Panc1 (cell line): ENCODE measurements at places on chromosomes 11 and 22.
A peak's percentile ranks its signal among the peaks of the same experiment; 100 is the strongest.

GRCh38 chr22:23263651-23264555 is 83.6 kb downstream of the BCR start:
- no peak for DNase-seq

DNA sequence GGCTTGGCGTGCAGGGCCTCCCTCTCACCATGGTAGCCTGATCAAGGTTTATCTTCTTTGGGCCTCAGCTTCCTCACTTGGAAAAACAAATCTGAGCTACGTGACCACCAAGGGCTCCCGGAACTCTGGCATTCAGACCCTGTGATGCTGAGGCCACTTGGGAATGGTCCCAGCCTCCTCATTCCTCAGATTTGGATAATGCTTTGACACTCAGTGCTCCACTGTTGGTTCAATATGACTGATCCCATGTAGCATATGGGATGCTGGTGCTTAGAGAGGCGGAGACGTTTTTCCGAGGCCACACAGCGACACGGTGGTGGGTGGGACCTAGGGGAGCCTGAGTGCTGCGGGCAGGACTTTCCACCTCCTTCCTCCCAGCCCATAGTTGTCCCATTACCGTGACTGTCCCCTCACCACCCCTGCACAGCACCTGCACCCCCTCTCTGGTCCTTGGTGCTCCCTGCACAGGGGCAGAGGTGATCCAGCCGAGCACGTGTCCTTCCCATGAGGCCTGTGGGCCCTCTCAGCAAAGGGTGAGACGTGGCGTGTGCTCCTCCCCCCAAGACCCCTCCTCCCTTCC is 23.1 kb downstream of the MB start:
- no peak for DNase-seq

- no peak for DNase-seq
Measured at GRCh38 chr22:47738472-47739013, 976.1 kb downstream of the TBC1D22A start.

- DNase-seq = no peak
Measured at GRCh38 chr11:27820249-27820648, 120.0 kb upstream of the BDNF start.

DNA sequence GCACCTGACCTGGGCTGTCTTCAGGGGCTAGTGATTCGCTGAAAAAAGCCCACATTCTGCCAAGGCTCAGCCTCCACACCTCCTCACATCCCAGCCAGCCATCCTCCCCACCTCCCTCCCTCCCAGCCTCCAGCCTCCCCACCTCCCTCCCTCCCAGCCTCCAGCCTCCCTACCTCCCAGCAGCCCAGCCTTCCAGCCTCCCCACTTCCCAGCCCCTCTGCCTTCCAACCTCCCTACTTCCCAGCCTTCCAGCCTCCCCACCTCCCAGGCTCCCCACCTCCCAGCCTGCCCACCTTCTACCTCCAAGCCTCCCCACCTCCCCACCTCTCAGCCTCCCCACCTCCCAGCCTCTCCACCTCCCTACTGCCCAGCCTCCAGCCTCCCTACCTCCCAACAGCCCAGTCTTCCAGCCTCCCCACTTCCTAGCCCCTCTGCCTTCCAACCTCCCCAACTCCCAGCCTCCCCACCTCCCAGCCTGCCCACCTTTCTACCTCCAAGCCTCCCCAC is 33.7 kb upstream of the TH start:
- DNase-seq = no peak

DNA sequence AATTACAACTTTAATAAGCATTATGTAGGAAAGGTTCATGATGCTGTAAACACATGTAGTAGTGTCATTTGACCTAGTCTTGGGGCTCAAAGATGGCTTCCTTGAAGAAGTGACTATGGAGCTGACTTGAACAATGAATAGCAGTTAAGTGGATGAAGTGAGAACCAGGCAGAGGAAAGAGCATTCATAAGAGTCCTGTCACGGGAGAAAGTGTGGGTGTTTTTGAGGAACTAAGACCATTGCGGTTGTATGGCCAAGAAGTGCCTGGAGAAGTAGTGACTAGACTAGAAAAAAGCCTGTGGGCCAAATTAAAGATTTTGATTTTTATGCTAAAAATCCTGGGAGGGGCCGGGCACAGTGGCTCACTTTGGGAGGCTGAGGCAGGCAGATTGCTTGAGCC is 7.2 kb upstream of the IL18BP start:
- no peak for DNase-seq

- DNase-seq = no peak
Measured at GRCh38 chr22:30357650-30358215, 926 bp downstream of the CCDC157 start.

- no peak for DNase-seq
Measured at GRCh38 chr11:1639102-1639620, 9.6 kb downstream of the KRTAP5-5 start.

DNA sequence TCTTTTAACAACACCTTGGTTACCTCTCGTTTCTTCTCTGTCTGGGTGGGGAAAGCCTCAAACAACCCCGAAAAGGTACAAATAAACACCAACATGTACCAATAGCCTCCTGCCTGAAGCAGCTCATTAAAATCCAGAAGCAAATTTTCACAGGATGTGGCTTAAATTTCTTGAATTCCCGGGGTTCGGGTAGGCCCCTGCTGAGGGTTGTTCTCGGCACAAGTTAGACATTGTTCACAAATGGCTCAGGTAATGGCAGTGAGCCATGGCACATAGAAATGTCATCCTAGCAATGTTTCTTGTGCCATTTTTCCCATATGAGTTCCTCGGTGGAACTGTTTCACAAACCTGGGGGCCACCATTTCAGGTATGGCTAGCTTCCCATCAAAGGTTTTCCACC is 19.7 kb upstream of the GLYATL1 start:
- DNase-seq = no peak

GRCh38 chr11:94184362-94184761 is 55.7 kb downstream of the PANX1 start:
- DNase-seq = no peak

DNA sequence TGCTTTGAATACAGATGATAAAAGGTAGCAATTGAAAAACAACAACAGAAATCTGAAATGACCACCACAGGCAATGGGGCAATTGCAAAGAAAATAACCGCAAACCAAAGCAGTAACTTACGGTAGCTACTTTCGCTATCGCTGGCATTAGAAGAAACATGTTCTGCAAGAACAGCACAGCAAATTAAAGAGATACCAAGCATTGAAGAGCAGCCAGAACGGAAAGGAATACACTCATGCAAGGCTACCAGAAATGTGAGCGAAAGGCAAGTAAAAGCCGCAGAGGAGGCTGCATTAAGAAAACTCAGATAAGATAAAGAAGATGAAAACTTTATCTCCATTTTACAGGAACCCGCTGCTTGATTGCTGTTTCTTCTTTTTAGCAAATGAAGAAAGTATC is 194.1 kb upstream of the CCDC90B start:
- no peak for DNase-seq

GRCh38 chr11:133366147-133366546 is 166.2 kb downstream of the OPCML start:
- DNase-seq = no peak

- DNase-seq = no peak
Measured at GRCh38 chr11:84828616-84829015, 798.5 kb downstream of the DLG2 start.

- no peak for DNase-seq
Measured at GRCh38 chr11:65491614-65492386, 7.0 kb upstream of the MALAT1 start.

GRCh38 chr11:19816040-19816439 is 103.4 kb downstream of the NAV2 start:
- no peak for DNase-seq

GRCh38 chr11:127616158-127616557 is 615.6 kb upstream of the KIRREL3 start:
- DNase-seq = no peak

GRCh38 chr22:50531546-50531961 is 1.7 kb upstream of the TYMP start:
- DNase-seq = no peak

DNA sequence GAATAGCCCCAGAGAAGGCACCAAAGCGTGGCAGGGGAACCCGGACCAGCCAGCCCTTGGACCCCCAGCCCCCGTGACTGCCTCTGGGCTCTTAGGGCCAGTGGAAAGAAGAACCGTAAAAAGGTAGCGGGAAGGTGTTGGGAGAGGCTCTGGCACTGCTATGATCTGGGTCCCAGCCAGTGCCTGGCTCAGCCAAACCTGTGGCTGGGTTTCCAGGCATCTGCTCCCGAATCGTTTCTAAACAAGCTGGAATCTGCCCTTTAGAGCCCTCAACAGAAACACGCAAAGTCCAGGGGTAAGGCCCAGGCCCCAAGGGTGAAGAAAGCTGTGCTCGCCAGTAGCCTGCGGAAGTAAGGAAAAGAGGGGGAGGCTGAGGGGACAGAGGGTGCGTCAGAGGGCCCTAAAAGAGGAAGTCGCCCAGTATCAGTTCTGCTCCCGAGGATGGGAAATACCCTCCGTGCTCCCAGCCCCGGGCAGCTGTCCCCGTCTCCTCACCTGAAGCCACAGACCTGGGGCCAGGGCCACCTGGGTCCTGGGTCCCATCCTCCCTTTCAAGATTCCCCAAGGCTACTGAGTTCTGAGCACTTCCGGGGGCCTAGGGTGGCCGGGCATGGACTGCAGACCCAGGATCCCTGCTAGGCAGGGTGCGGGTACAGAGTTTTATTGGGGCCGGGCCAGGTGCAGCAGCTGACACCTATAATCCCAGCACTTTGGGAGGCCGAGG is 24.7 kb downstream of the IL10RA start:
- no peak for DNase-seq

DNA sequence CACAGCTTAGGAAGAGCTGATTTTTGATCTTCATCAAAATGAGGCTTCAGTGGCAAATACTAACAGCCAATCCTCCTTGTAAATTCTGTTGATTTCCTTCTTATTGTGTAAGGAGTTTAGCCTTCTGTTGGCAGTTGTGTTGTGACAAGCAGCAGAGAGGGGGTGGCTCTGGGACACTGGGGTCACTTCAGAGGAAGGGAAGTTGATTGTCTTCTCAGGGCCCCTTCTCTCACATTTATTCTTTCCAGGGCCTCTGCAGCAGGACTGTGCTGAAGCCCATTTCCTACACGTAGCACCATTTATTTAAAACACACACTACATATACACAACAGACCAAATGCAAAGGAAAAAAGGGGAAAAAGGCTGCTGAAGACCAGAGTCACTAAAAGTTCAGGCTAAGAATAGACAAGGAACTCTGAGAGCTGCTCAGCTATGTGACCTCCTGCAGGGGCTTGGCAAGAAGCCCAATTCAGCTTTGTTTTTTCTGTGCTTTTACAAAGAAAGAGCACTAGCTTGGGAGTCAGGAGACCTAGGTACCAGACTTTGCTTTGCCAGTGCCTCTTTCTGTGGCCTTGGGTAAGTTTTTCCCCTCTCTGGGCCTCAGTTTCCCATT is 28.3 kb upstream of the UPB1 start:
- DNase-seq = no peak

- no peak for DNase-seq
Measured at GRCh38 chr11:68704887-68705286, 20.5 kb downstream of the GAL start.

GRCh38 chr11:130390071-130390758 is 38.2 kb downstream of the ADAMTS8 start:
- peak; percentile 54 for DNase-seq

- no peak for DNase-seq
Measured at GRCh38 chr11:63557570-63557969, 5.6 kb downstream of the PLAAT2 start.

DNA sequence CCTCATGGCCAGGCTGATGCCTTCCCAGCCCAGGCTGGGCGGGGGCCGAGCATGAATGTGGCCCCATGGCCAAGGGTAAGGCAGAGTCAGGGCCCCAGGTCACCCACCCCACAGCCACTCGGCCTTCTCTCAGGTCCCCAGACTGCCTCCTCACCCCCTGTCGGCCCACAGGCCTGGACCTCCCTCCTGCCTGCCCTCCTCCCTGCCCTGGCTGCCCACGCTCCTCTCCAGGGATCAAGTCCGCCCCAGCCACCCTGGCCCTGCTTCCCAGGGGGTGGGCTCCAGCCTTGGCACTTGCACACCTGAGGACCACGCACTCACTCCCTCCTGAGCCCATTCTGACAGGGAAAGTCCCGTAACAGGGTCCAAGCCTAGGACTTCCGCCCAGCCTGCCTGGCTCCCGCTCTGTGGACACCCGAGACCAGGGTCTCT is 37.8 kb upstream of the TH start:
- DNase-seq = no peak

GRCh38 chr11:63535734-63536133 is 874 bp upstream of the PLAAT4 start:
- no peak for DNase-seq

DNA sequence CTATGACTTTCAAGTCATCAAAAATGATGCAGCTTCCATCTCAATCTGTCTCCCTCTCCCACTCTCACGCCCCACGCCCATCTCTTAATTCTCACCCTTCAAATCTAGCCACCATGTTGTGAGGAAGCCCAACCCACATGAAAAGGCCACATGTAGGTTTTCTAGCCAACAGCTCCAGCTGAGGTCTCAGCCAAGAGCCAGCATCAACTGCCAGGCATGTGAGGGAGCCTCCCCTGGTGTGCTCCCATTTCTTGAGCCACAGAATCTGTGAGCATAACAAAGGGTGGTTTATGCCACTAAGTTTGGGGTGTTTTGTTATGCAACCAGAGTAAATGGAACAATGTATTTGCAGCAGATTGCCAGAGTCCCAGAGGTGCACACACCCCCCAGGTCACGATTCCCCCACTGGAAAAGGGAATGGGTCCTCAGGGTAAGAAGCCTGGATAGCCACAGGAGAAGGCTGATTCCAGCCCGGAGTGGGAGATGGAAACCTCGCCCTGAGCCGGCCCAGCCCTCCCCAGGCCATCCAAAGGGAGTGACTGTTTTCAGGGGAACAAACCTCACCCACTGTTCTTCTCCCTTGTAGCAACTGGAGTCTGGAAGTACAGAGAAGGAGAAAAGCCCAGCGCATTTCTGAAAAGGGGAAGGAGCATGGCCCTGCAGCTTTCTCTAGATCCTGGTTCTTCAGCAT is 20.0 kb upstream of the LINC01488 start:
- DNase-seq = no peak

GRCh38 chr22:32333769-32334659 is 23.7 kb upstream of the RFPL3 start:
- no peak for DNase-seq

DNA sequence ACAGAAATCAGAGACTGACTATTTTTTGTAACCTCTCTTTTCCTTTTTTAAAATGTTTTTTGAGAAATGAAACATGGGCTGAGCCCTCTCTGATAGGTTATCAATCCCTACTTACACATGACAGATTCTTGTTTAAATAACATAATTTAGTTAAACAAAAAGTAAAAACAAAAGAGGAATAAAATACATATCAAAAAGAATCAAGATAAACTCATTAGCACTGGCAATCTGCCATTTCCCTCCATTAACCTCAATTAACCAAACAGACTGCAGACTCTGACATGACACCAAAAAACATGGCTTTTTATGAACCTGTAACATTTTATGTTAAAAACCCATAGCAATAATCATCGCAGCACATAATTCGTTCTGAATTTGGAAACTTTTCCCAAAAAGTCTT is 284.4 kb upstream of the MTNR1B start:
- DNase-seq = no peak
